CD4-positive, alpha-beta T cell treated with Interleukin-6 at 100 ng/mL for 8 hours (primary cell): ENCODE measurements at places on chromosomes 5 and 9.

DNA sequence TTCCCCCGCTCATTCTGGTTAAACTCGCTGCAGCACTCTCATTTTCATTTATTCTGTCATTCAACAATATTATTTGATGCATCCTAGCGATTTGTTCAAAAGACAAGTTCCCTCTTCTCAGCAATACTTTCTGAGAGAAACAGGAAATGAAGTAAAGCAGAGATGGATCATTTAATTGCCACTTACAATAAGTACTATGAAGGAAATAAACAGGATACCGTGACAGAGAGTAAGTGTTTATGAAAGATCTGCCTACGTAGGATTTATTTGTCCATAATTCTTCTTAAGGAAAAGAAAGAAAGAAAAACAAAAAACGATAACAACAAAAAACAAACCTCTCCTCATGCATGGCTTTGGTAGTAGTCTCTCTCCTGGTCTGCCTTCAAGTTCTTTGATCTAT is 406.8 kb upstream of the ZNF608 start:
- DNase-seq: no peak

DNA sequence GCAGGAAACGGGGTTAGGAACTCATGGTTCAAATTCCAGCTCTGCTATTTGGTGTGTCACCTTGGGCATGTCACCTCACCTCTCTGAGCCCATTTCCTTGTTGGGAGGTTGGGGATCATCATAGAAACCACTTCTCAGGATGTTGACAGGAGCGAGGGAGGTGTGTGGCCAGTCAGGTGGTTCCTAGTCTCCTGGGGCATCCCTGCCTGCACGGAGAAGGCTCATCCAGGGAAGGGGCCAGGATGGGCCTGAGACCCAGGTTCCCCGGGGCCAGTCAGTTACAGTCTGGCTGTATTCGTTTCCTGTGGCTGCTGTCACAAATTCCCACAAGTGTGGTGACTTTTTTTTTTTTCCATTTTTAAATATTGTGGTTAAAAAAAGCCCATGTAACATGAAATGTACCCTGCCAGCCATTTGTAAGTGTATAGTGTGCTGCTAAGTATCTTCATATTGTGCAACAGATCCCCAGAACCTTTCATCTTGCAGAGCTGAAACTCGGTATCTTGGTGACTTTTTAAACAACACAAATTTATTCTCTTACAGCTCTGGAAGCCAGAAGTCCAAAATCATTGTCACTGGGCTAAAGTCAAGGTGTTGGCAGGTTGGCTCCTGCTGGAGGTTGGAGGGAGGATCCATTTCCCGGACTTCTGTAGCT is 78.7 kb upstream of the UNC5A start:
- no peak for DNase-seq

- DNase-seq: no peak
Observed at GRCh38 chr5:107673039-107673367, 2.3 kb upstream of the EFNA5 start.

DNA sequence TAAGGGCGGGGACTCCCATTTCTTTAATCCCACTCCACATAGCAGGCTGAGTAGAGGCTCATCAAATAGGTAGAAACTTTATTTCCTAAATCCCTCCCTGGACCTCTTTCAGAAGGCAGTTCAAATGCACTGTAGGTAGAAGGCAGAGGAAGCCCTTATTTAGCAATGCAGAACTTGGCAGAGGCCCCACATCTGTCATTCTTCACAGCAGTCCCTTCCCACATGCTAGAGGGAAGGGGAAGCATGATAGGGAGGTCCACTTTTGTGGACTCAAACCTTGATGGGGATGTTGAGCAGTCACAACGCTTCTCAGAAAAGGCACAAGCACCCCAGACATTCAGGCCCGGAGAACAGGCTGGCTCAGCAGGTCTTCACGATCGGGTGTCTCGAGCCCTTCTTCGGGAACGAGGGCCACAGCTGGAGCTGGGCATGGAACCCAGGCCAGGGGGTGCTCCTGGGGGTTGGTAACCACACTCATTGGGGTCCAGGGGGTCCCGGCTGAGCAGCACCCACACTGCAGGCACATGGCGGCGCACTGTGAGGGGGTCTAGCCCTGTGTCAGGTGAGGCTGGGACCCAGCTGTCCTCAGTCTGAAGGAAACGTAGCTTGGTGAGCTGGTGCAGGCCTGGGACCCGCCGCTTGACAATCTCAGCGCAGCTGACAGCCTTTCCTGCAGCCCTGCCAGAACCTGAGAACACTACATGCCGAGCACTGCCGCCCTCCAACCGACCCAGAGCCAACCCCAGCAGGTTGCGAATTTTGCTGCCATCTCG is 1.3 kb downstream of the RPP25L start:
- no peak for DNase-seq

DNA sequence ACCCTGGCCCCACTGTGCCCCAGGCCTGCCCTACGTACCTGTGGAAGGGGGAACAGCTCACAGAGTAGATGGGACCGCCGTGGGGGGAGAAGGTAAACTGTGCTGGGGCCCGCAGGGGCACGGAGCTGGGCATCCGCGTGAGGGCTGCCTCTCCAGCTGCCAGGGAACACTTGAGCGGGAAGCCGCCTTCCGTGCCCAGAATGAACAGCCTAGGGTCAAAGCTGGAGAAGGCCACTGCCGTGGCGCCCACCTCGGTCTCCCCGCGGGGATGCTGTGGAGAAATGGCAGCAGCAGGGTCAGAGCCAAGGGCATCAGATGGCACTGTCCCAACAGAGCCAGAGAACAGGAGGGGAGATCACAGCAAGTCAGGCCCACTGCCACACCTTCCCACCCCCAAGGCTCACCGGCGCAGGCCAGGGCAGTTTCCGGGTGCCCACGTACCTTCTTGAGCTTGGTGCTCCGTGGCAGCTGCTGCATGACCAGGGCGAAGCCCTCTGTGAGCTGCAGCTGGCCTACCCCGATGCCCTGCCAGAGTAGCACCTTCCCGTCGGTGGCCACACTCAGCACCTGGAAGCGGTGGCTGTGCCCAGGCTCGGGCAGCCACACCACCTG is 21.9 kb downstream of the DYNC2I2 start:
- DNase-seq: no peak

DNA sequence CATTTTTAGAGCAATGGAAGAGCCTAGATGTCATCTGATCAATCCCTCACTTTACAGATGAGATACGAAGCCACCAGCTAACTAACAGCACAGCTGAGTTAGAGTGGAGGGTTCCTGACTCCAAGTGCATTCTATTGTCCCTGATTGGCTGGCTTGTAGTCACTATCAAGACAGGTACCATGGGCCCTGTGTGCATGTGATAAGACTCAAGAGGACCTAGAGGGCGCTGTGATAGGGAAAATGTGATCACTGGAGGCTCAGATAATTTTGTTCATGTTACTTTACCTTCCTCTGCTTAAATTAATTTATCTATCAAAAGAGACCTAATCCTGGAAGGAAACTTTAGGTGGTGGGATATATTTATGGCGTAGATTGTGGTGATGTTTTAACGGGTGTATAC is 19.5 kb upstream of the SNAPC3 start:
- no peak for DNase-seq

DNA sequence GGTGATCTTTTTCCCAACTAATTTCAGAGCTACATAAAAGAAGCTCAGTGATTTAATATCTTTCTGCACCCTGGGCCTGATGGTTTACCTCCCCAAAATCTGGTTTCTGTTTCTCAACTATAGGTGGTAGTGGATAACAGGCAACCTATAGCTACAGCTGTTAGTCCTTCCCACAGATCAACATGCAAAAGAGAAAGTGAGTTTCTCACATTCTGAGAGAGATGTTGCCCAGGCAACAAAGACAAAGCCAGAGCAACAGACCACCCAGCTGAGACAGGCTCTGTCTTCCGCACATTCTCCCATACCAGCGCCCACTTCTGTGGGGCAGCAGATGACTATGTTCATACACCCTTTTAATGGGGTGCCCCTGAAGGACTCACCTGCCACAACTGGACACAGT is 40.7 kb upstream of the PPP2R2B start:
- DNase-seq: no peak

DNA sequence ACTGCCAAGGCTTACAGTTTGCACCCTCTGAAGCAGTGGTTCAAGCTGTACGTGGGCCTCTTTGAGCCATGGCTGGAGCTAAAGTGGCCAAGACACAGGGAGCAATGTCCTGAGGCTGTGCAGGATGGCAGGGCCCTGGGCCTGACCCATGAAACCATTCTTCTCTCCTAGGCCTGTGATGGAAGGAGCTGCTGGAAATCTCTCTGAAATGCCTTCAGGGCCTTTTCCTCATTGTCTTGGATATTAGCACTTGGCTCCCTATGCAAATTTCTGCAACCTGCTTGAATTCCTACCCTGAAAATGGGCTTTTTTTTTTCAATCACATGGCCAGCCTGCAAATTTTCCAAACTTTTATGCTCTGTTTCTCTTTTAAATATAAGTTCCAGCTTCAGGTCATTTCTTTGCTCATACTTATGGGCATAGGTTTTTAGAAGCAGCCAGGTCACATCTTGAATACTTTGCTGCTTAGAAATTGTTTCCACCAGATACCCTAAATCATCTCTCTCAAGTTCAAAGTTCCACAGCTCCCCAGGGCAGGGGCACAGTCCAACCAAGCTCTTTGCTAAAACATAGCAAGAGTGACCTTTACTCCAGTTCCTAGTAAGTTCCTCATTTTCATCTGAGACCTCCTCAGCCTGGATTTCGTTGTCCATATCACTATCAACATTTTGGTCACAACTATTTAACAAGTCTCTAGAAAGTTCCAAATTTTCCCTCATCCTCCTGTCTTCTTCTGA is 138.3 kb downstream of the OSTF1 start:
- DNase-seq: no peak

DNA sequence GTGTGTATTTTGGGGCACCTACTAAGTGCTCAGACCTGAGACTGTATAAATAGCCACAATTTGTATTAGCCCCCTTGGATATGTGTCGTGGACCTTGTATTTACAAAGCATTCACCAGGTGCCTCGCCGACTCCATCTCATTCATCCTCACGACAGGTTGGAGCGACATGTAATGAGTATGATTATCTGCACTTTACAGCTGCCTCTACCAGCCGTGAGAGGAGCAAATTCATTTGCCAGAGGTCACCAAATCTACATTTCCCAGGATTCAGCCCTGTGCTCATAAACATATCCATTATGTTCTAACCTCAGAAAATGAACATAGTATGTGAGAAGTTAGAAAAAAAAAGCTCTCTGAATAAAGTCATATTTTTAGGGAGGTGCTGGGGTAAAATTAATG is 167.4 kb downstream of the ZDHHC21 start:
- no peak for DNase-seq

DNA sequence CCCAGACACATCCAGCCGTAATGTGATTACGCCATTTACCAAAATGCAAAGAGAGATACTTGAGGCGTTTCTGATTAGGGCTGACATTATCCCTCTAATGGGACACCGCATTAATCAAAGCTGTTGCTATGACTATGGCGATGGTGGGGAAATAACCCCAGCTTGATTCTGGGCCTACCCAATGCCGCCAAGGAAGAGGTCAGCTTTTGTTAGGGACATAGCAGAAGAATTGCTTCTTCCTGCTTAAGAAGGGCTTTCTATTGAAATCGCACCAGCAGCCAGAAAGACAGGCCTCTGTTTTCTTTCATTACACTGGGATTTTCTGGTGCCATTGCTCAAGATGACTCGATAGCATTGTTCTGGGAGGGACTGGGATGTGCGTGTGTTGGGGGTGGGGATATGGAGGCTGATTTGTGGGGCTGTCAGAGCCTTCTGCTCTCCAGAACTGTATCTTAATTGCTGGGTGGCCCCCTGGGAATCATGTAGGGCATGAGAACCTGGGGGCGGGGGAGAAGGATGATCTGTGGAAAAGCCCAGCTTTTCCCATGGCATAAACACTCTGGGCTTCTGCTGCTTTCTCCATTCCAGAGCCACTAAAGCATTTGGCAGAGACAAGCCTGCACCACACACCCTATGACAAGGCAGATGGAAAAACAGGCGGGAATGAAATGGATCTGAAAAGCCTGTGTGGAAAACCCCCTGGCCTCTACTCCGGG is 106.5 kb upstream of the RAD23B start:
- no peak for DNase-seq

- DNase-seq: no peak
Observed at GRCh38 chr5:138543730-138544104, 681 bp upstream of the ETF1 start.

GRCh38 chr9:90873422-90873821 is 71.8 kb downstream of the SYK start:
- DNase-seq: no peak

DNA sequence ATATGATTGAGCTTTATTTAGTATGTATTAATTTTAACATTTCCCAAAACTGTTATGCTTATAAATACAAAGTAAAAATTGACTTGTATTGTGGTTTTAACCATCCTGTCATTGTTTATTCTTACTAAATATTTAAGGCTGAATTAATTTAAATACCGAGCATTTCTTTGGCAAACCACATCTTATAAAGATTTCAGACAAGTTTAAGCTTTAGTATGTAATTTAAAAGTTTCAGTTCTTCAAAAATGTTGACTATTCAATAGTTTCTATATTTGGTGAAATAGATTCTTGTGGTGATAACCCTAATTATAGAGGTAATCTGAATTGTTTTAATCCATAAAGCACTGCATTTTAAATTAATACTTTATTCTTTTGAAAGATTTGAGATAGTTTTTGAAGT is 65.5 kb downstream of the CCNH start:
- DNase-seq: no peak

DNA sequence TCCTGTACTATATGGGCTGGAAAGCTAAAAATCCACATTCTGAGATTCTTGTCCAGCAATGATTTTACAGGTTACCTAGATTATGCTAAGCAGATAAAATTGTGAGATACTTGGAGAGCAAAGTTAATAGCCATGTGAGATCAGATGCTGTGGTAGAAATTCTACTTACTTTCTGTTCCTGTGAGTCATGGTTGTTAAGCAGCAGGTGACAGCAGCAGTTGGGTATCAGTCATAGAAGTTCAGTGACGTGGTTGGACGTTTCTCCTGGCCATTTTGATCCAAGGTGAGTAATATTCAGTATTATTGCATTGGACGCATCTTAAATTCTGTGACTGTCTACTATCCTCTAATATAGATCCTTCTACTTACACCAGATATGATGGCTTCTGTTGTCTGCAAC is 524.5 kb downstream of the TMEM38B start:
- DNase-seq: no peak

- no peak for DNase-seq
Observed at GRCh38 chr5:119410448-119411159, 41.7 kb upstream of the HSD17B4 start.

- no peak for DNase-seq
Observed at GRCh38 chr5:135488727-135489465, 36.7 kb upstream of the TIFAB start.

- DNase-seq: no peak
Observed at GRCh38 chr5:178415353-178415752, 174.8 kb downstream of the COL23A1 start.

GRCh38 chr5:142446131-142446959 is 121.5 kb upstream of the SPRY4 start:
- no peak for DNase-seq
